ENCODE measurements at places on chromosomes 11 and 22.

- DNase-seq, result no peak
Measured at GRCh38 chr11:26575946-26576345, 3.9 kb upstream of the MUC15 start.

- DNase-seq, result no peak
Measured at GRCh38 chr11:116579031-116579653, 193.6 kb downstream of the BUD13 start.

DNA sequence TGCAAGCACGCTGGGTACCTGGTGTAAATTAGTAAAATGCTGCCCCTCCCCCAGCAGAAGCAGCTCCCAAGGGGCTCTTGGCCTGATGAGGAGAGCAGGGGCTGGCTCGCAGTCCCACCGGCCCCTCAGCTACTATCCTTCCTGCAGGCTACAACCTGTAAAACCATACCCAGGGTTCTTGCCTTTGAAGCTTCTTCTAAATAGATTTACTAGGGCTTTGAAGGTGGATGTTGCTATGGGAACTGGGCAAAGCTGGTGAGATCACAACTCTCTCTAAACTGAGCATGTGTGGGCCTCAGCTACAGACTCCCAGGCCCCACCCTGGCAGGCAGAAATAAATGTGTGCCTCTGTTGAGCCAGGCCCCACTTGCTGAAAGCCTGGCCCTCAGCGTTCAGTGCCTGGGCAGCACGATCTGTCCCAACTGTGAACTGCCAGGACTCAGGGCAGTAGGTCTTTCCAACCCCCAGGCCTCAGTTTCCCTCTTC, 18.5 kb downstream of the CD5 start:
- DNase-seq, result no peak

GRCh38 chr22:37544955-37545702, 15.2 kb upstream of the CDC42EP1 start:
- DNase-seq, result no peak

GRCh38 chr22:23227380-23227779, 47.1 kb downstream of the BCR start:
- no peak for DNase-seq

DNA sequence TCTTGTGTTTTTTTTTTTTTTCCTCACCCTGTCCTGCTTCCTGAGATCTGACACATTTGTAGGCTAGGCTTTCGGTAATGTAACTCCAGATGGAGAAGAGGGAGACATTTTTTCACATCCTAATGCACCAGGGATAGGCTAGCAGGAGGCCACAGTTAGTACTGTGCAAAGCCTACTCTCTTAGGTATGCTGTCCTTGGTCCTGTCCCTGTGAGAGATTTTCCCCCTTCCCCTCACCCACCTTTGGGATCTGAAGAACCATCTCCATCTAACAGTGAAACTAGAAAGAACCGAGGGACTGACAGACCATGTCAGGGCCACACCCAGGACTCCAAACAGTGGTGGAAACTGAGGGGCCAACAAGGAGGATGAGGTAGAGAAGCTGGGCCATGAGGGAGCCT, 29.2 kb downstream of the ADAMTS8 start:
- no peak for DNase-seq

GRCh38 chr11:17379383-17380180, 8.9 kb downstream of the KCNJ11 start:
- no peak for DNase-seq

DNA sequence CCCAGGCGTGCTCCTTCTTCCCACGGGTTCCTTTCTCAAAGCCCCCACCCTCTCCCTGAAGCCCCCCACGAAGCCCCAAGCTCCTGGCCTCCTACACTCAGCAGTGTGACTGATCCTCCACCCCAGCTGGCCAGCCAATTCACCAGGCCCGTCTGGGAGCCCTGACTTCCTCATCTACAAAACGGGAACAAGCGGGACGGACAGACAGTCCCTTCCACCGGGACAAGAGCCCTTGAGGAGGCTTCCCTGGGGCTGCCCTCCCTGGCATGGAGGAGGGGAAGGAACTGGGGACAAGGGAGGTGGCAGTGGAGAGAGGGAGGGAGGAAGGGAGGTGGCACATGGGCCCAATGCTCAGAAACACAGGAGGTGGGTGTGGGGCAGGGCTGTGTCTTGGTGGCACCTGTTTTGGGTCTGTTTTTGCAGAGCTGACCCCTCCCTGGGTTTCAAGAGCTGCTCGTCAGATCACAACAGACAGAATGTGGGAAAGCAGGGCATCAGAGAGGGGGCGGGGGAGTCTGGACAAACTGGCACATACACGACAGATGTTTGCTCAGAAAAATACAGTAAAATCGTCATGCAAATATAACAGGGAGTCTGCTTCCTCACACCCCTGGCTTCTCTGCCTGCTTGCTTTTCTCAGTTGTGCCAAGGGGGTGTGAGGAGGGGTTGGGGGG, 56.8 kb downstream of the ELFN2 start:
- DNase-seq, result no peak
